Activated CD8-positive, alpha-beta memory T cell treated with anti-CD3 and anti-CD28 coated beads for 1 hour (primary cell): ENCODE measurements at places on chromosomes 12 and 14.

DNA sequence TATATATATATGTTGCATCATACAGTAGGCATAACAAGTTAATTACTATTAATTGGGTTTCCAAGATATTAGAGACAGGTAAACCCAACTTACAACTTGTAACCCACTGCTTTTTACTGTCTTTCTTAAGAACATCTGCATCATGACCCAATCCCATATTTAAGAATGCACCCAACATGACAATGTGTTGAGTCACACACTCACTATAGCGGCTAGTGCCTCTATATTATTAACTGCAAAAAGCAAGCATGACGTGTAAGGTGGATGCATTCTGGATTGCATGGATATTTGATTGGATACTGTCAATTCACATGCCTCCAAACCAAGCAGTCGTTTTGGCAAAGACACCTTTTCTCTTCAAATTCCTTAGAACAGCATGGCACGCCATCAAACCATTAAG is 68.2 kb downstream of the KSR2 start:
- DNase-seq: no peak

DNA sequence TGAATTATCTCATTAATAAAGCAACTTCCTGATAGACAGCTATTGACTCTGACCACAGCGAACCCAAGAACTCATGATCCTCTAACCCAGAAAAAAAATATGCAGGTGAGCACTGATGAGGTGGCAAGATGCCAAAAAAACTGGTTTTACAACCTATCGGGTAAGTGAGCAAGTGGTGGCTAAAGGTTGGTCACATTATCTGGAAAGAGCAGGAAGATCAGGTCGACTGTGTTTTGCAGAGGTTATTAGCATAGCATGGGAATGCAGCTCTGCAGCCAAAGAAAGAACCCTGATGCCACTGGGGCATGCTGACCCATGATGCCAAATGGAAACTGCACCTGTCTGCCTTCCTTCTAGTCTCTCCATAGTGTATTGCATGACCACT is 23.5 kb downstream of the BHLHE41 start:
- DNase-seq: no peak

DNA sequence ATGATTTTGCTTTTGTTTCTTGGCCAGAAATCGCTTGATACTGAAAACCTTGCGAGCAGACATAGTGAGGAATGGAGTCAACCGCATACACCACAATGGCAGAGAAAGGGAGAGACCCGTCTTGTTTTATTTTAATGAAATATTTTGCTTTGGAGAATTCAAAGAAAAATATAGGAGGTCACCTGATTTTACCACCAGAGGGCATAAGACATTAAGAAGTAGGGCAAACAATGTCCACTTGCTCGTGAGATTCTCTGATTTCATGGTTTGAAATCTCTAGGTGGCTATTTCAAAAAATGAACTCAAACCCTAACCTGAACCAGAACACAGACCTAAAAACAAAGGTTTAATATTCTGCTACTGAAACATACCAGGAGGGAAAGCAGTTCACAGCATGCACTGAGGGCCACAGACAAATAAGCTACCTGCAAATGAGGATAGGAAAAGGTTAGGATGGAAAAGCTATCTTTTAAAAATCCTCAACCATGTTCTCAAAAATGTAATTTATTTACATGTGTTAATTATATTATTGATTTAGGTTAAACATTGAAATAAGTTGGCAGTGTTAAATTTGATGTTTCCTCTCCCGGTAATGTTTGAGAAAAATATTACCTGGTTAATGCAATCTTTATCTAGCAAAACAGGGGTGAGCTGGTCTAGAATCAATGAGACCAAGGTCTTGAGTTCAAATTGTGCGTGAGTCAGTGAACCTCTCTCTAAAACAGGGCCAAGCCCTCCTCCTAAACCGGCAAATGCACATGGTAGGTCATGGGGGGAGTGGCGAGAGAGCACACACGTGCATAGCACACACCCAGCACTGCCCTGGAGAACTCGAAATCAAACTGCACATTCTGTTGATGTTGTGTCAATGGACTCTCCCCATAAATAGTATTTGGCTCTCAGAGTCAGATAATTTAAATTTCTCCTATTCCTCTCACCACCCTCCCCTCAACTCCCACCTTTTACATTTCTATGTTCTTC is 12.5 kb downstream of the IFNG-AS1 start:
- no peak for DNase-seq

GRCh38 chr12:124205405-124205804 is 89.5 kb upstream of the RFLNA start:
- no peak for DNase-seq

- DNase-seq: no peak
Observed at GRCh38 chr14:24385524-24385923, 13.3 kb upstream of the NYNRIN start.

GRCh38 chr12:14171106-14171505 is 189.7 kb upstream of the GRIN2B start:
- no peak for DNase-seq

- no peak for DNase-seq
Observed at GRCh38 chr12:131159660-131160059, 206.0 kb downstream of the ADGRD1 start.

- peak; percentile 14 for DNase-seq
Observed at GRCh38 chr12:75641031-75641780, 129.8 kb upstream of the KRR1 start.

- no peak for DNase-seq
Observed at GRCh38 chr14:46352844-46353243, 298.7 kb downstream of the RPL10L start.

DNA sequence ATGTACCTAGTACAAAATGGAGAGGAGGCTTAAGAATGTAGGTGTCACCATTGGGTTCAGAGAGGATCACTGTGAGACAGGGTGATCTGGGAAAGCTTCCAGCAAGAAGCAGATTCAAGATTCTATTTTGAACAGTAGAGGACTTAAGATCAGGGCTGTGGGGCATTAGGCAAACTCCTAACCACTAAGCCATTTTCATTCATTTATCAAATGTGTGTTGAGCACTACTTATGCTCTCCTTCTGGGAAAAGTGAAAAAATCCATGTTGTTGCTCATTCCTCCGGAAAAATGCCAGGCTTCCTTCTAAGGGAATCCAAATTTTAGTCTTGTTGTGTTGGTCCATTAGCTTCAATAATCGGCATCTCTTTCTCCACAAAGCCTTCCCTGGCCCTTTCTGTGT is 163.4 kb downstream of the NUAK1 start:
- DNase-seq: no peak

- no peak for DNase-seq
Observed at GRCh38 chr14:43687921-43688320, 819.2 kb downstream of the FSCB start.

DNA sequence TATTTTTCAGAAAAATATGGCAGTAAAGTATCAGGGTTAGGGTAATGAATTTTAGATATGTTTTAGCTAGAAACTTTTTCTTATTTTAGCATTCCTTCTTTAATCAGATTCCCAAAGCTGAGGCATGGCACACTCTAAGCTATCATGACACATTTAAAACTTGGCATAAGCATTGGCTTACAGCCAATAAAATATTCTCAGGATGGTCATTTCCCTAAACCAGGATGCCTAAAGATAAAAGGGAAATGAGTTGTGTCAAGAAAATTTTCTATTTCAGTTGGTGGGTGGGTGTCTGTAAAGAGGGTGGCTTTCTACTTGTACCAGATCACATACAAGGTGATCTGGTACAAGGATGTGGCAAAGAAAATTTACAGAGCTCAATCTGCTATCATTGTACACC is 47.8 kb downstream of the PEBP1 start:
- no peak for DNase-seq

- no peak for DNase-seq
Observed at GRCh38 chr12:68281322-68282077, 28.1 kb upstream of the IL22 start.

DNA sequence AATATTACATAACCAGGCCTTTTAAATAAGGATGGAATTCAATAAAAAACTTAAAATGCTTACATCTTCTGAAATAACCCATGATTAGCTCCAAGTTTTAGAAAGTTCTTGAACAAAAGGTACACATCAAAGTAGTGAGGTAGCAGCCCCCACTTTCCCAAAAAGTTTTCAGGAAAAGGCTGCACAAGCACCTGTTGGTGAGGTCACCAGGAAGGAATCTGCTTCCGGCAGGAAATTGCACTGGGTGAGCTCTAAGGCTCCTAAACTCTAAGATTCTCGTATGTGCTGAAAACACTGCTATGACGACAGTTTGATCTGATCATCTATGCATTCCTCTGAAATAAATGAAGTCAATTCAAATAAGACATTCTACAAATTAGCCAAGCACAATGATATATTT is 34.3 kb upstream of the TTC7B start:
- no peak for DNase-seq

GRCh38 chr14:38522724-38523123 is 266.8 kb upstream of the CLEC14A start:
- no peak for DNase-seq

DNA sequence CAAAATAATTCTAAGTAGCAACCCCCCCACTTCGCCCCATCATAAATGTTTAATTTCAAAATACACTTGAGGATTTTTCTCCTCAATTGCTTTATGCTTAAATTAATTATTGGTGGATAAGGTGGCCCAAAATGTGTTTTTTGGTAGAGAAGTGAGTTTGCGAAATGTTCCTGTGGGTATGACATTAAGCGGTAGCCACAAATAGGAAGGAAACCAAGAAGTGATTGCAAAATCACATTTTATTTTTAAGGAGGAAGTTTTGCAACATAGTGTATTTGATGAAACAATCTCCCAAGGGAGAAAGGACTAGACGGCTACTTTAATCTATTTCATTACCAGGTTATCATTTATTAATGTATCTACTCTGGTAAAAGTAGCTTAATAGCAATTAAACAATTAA is 25.5 kb downstream of the SLC25A3 start:
- no peak for DNase-seq

DNA sequence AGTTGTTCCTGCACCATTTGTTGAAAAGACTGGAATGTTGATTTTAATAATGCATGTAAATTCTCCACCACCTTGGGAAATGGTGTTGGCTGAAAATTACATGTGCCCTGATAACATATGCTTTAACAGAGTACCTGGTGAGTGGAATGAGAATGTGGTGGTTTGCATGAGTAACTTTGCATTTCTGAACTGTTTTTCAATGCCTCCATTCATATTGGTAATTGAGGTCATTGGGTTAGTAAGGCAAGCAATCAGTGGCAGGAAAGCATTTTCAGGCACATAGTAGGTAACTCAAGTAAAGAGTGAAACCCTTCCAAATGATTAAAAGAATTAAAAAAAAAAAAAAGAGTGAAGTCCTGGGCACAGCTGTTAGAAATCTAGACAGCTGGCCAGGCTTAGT is 32.2 kb upstream of the BICD1 start:
- no peak for DNase-seq

DNA sequence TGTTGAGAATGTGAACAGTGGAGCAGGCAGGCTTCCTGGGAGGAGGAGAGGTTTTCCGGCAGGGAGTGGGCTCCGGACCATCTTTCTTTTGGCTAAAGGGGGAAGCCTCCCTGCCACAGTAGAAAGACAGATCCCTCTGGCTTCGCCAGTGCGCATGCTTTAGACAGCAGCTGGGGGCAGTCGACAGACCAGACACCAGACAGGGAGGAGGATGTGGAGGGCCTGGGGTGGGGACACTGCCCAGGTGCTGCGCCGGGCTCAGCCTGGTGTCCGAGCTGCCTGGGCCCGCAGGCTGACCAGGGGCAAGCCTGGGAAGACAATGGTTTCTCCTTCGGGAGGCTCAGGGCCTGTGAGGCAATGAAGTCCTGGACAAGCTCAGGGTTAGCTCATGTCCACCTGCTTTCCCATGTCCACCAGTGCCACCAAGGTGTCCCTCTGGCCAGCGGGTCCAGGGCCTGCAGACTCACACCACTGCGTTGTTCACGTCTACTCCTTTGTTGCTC is 67.3 kb downstream of the PRIMA1 start:
- no peak for DNase-seq

DNA sequence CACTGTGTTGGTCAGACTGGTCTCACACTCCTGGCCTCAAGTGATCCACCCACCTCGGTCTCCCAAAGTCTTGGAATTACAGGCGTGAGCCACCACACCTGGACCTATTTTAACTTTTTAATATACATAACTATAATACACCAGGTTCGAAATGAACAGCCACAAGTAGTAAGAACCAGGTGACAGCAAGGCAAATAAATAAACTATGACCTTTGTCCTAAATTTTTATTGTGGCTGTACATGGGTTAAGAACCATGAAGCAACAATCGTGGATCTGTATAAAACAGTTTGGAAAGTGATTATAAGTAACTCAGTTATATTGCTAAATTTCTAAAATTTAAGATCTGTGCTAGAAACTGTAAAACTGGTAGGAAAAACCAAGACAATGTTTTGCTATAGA is 41.5 kb downstream of the GXYLT1 start:
- no peak for DNase-seq

- no peak for DNase-seq
Observed at GRCh38 chr14:106879241-106879640, 1352.9 kb downstream of the TMEM121 start.

GRCh38 chr14:52769887-52770286 is 21.5 kb downstream of the GNPNAT1 start:
- no peak for DNase-seq

DNA sequence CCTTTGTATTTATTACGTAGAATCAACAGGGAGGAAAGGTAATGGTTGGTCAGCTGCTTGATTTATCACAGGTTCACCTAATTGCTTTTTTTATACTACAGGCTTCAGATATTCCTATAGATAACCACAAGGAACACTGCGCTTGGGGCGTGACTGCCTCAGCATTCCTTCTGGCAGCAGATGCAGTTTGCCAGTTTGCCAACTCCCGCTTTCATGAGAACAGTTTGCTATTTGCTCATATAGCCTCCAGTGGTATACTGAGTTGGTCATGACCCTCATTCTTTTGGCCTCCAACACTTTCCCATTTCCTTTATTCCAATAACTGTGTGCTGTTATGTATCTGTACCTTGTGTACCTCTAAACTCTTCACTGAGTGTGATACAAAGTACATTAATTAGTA is 38.6 kb upstream of the ACSM4 start:
- DNase-seq: no peak

DNA sequence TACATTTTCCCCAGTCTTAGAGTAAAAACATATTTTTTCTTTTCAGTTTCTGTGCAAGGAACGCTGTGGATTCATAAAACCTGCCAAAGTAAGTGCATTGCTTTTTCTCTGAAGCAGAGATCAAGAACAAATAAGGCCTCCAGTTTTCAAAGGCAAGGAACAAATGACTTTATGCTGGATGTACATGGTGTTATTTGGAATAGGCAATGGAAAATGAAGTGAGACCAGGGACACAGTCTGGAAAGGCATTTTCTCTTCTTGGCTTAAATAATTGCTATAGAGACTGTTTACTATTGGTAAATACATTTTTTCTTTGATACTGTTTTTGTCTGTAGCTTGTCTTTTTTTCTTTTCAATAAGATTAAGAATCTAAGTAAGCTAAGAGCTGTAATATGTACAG is 725.9 kb upstream of the MDGA2 start:
- DNase-seq: no peak

- no peak for DNase-seq
Observed at GRCh38 chr12:4089121-4089606, 184.4 kb upstream of the CCND2 start.
